Activated T-helper 1 cell treated with anti-CD3 and anti-CD28 coated beads, Interleukin-12 subunit alpha, Interleukin-12 subunit beta, Interleukin-2, Interleukin-4 antibody, amounts not matched to agents 30 ng/mL and 10 ng/mL and 1 ng/mL, durations not matched to agents 14 hours and 24 hours and 36 hours (primary cell): ENCODE measurements at places on chromosomes 4 and X. TPM values are rescaled to one million over a fixed set of nuclear protein-coding genes. Genes with fewer than 3 reads are reported as not detected.

Gene TNIP3
- total RNA-seq, result 21.9 and 23.9 TPM in 2 replicates

Gene LONRF3
- total RNA-seq, result 0.52 and 0.71 TPM in 2 replicates

Gene FAT4
- total RNA-seq, result not detected in 2 replicates

Gene GAGE13
- total RNA-seq, result not detected in 2 replicates
